ENCODE measurements at places on chromosomes 13 and 19. TPM values are rescaled to one million over a fixed set of nuclear protein-coding genes. Genes with fewer than 3 reads are reported as not detected.

DNA sequence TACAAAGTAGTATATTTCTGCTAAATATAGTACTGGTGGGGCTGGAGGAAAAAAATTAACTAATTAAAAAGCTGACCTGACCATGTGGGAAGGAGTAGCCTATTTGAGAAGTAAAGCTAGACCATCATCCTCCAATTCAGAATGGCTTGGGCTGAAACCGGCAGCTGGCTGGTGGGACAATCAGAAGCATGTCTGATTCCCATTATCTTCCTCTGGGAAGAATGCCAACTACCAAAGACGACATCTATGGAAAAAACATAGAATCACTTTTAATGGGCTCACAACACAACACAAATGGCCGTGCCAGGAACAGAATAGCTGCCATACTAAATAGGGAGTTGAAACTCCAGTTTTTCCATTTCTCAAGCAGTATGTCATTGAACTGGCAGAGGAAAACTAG is 120.4 kb upstream of the FREM2 start:
- H3K36me3 ChIP-seq = no peaks in the 10 kb centered on the region
- no peaks in the 10 kb centered on the region for H3K27me3 ChIP-seq
- H3K4me3 ChIP-seq = no peak overlapping the region
- no peak for DNase-seq
- H3K4me1 ChIP-seq = no peaks in the 10 kb centered on the region

Gene ASF1B
- total RNA-seq = 2.3 TPM

Gene MBNL2
- 87.9 TPM for total RNA-seq

GRCh38 chr19:38335949-38336637 is 463 bp downstream of the CATSPERG start:
- peak overlapping the region; percentile 86 for H3K27ac ChIP-seq
- H3K4me3 ChIP-seq = peak overlapping the region; percentile 64
- no peaks in the 10 kb centered on the region for H3K27me3 ChIP-seq
- no peaks in the 10 kb centered on the region for H3K36me3 ChIP-seq
- DNase-seq = peak; percentile 84

Gene SIX5
- total RNA-seq = 22.2 TPM

Gene HSPB6
- 139 TPM for total RNA-seq

DNA sequence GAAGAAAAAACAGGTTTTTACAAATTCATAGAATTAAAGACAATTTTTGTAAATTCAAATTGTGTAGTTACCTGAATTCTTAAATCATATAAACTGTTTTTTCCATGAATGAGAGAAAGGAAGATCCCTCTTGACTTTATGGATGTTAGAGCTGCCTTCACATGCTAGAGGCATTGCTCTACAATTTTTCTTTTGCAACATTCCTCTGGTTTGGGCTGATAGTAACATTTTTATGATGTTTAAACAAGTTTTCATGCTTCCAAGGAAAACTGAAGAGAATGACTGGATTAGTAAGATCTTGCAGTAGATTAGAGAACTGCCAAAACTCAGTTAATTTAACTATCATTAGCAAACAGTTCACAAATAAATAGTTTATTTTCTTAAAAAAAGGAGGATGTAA is 250.6 kb downstream of the GPC6 start:
- no peaks in the 10 kb centered on the region for H3K27me3 ChIP-seq
- H3K36me3 ChIP-seq = no peaks in the 10 kb centered on the region
- H3K4me3 ChIP-seq = no peak overlapping the region
- no peak for DNase-seq
- H3K4me1 ChIP-seq = no peaks in the 10 kb centered on the region
- H3K27ac ChIP-seq = no peak overlapping the region

DNA sequence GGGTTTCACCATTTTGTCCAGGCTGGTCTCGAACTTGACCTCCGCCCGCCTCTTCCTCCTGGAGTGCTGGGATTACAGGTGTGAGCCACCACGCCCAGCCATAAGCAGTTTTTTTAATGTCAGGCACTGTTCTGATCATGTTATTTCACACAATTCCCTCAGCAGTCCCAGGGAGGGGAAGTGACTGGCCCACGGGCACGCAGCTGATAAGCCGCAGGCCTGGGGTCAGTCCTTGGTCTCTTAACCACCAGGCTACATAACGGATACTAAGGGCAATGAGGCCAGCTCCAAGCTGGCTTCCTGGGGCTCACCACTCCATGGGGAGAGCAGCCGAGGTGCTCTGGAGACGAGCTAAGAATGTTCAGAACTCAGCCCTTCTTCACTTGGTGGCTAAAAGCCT is 13.5 kb downstream of the BRSK1 start:
- no peak overlapping the region for H3K27ac ChIP-seq
- H3K4me3 ChIP-seq = no peak overlapping the region
- peaks cover 41% of the 10 kb centered on the region for H3K36me3 ChIP-seq
- H3K27me3 ChIP-seq = no peaks in the 10 kb centered on the region

GRCh38 chr13:22049384-22049783 is 378.5 kb downstream of the FGF9 start:
- H3K4me1 ChIP-seq = no peaks in the 10 kb centered on the region
- no peaks in the 10 kb centered on the region for H3K36me3 ChIP-seq
- no peak overlapping the region for H3K27ac ChIP-seq

DNA sequence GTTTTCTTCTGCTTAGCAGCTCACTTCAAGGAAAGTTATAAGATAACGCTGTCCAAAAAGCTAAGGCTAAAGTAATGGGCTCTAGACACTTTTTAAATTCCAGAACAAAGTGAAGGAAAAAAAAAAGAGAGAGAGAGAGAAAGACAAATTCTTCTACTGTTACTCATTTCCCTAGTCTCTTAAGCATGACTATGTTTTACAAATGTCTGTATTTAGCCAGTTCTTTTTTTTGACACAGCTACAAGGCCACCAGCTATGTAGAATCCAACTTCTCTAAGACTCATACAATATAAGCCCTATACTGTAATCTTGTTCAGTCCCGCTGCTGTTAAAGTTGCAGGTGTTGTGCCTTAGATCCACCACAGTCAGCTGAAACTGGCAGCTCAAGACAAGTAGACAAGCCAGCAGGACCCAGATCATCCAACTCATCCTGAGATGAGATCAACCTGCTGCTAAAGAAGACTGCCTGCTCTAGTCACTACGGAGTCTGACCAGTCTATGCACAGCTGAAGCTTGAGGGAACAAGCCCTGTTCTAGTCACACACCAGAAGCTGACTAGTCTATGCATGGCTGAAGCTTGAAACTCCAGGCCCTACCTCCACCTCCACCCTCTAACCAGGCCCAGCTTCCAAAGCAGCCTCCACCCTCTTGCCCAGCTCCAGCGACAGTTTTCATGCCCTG is 10.3 kb upstream of the ZNF83 start:
- H3K4me3 ChIP-seq = no peak overlapping the region
- H3K27ac ChIP-seq = no peak overlapping the region
- DNase-seq = no peak
- H3K27me3 ChIP-seq = no peaks in the 10 kb centered on the region
- H3K4me1 ChIP-seq = no peaks in the 10 kb centered on the region

Gene SYCN
- total RNA-seq = not detected
